Renal cortex interstitium (tissue), 15 donors: ENCODE measurements at places on chromosomes 2 and 18.

DNA sequence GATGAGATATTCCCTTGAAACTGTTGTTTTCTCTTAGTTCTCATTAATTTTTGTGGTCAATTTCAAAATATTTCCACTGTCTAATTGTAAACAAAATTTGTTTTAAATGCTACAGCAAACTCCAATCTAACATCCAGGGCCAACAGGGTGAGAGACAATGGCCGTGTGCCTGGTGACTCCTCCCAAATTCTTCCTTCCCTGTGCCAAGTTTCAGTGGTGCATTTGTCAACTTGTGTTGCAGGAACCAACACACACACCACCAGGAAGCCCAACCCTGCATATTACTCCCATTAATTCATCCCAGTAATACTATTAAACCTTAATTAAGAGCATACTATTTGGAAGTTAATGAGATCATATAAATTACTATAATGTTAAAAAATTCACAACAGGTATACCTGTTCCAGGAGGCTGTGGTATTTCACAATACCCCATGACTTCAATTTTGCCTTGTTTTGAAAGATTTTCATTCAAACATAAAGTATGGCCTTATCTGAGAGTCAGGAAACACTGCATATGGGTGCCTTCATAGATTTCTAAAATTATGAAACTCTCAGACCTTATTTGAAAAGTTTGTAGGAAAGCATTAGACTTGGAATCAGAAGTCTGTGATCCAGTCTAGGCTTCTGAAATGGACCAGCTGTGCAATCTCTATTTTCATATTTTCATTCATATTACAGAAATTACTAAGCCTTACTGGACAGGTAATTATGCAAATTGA, 1.1 kb downstream of the SERPINB2 start:
- DNase-seq: no peak

GRCh38 chr2:236440110-236440881, 129.3 kb upstream of the ACKR3 start:
- DNase-seq: no peak

GRCh38 chr2:20099780-20100179, 48.4 kb upstream of the LAPTM4A start:
- no peak for DNase-seq

DNA sequence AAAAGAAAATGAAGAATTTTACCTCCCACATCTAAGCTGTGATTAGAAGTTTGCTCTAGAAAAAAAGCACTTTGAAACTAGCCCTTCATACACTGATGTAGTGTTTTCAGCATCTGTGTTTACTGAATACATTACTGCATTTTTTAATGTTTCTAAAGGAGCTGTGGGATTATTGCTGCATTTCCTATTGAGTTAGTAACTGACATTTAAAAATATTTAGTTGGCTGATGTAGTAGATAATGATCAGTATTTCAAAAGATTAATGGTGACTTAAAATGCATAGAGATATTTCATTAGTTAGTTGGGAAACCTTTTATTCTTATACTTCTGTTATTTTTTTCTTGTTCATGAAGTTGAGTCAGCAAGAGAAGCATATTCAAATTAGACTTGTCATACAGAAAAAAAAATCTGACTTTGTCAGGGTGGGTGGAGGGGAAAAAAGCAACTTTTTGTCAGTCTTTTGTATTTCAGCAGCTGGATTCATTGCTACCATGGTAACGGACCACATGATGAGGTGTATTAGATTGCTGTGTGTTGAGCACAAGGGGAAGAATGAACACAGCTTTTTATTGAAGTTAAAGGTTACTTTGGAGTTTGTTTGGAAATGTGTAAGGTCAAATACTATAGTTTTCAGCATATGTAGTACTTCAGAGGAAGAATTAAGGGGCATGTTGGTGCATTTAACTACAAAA, at the start of gene DTNA:
Gene DTNA, plus strand, starts transcription at position 549 of the 692 bp plus-strand sequence. CDS start 45,679 bp downstream, outside the sequence.
- DNase-seq: no peak

- no peak for DNase-seq
These were observed 411.0 kb upstream of the GYPC start for GRCh38 chr2:126244937-126245336.

GRCh38 chr2:46876741-46877384, 38.7 kb downstream of the MCFD2 start:
- no peak for DNase-seq

DNA sequence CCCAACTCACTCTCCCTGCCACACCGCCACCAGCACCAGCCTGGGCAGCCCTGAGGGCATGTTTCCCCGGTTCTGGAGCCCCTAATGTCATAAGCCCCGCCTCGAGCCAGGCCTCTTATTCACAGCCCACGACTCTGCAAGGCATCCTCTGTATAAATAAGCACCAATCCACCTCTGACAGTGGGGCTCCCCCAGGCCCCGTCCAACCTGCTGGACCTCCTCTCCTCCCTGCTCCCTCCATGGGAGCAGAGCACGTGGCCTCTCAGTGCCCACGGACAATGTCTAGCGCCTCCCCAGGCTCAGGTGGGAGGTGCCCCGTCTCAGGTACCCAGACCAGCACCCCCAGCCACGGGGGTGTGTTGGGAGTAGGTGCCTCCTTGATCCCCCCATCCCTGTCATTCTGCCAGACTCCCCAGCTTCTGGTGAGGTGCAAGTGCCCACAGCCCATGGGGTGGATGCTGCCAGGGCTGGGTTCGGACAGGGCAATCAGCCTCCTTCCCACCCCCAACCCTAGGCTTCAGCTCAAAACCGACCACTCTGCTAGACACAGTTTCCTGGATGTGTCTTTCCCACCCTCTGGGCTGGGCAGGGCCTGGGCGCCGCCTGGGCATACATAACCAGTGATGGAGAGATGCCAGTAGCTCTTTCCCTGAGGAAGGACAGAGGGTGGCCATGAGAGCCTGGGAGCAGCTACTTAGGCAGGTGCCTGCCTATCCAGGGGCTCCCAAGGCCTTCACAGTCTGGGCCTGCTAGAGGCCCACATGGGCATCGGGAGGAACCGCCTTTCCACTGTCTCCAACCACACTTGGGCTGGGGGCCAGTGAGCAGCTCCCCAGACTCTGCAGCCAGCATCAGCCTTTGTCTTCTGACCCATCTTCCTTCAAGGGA, 1.6 kb upstream of the ADRA2B start:
- no peak for DNase-seq

DNA sequence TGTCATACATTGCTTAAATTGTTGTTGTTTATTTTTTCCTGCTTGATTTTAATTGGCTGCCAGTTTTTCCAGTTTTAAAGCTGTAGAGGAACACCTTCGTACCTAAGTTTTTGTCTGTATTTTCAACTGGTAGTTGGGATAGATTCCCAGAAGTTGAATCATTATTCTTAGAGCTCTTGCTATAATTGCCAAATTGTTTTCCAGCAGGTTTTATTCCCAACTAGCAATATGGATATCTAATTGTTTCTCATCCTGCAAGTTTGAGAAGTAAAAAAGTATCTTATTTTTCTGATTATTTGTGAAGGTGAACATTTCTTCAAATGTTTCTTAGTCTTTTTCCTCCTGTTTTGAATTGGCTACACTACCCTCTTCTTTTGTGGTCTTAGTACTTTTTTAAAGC, 6.7 kb downstream of the SMARCAL1 start:
- no peak for DNase-seq

DNA sequence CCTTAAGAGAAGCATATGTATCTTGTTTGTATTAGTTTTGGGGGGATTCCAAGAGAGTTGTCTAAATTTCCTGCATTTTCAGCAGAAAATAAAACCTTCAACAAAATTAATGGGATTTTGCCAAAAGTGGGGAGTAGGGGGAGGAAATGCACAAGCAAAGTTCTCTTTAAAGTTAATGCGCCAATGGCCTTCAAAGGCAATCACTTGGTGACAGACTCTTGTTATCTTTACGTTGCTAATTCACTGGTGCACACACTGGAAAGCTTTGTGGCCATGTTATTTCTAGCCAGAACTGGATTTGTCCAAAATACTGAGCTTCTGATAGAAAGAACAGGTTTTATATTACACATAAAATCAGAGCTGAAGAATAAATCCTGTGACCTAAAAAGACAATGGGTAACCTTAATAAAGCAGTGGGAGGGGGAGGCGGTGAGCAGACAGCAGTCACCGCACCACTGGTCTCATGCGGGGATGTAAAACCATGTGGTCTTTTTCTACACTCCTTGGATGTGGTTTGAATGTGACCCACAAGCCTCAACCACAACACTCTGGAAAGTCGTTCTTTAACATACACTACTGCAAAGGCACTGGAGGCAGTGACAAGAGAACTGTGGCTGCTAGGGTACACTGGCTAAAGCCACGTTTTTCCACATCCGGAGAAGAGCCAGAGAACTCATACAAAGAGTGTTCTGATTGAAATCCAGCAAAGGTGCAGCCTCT, 176.9 kb upstream of the SMAD7 start:
- peak; percentile 87 for DNase-seq

DNA sequence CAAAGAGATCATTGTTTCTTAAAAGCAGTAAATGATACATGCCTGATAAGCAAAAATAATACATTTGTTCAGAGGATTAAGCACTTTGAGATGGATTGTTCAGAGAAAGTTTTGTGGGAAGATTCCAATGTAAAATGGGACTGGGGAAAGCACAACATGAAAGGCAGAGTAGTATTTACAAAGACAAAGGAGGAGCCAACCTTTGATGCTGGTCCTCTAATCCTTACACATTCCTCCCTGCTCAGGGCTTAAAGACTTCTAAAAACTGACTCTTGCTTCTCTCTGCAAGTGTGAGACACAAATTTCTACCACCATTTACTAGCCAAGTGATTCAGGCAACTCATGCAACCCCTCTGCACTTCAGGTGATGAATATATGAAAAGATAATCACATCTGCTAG, 47.2 kb upstream of the REG3G start:
- DNase-seq: no peak

DNA sequence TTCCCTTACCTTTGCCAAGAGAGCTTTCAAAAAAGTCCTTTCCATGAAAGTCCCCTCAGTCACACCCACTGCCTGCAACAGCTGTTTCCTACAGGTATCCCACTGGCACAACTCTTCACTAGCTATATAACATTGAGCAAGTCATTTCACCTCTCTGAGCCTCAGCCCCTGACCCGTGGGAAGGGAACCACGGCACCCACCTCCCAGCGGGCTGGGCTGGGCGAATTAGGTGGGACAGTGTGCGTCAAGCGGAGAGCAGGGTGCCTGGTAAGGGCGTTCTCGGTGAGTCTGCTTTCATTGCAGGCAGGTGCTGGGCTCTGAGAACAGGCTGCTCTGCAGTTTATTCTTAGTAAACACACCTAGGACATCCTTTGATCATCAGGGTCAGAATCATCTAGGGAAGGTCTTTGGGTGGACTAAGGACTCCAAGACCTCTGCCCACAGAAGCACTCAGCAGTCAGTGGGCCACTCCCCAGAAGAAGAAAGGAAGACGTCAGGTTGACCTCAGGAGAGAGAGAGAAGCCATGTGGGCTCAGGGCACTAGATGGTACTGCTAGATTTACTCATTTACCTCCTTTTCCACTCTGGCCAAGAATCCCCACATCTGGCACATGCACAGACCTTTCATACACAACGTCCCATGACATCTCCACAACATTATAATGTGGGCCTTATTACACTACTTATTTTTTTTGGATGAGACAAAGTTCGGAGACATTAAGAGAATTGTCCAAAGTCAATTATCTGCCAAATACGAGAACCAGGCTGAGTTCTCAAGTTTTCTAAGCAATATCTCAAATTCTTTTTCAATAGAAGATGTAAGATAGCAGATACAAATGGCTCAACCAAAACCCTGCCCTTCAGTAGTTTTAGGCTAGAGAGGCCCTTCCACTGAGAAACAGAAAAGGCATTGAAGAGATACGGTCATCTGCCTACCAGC, 79.9 kb downstream of the GALNT14 start:
- no peak for DNase-seq

DNA sequence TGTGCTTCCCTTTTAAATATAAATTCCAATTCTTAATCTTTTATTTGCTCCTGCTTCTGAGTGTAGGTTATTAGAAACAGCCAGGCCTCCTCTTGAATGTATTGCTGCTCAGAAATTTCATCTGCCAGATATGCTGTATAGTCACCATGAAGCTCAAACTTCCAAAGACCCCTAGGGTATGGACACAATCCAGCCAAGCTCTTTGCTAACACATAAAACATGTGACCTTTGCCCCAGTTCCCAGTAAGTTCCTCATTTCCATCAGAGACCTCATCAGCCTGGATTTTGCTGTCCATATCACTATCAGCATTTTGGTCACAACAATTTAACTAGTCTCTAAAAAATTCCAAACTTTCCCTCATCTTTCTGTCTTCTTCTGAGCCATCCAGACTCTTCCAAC, 75.2 kb downstream of the MAP2 start:
- DNase-seq: no peak

- DNase-seq: no peak
These were observed 4.5 kb upstream of the MYO5B start for GRCh38 chr18:50199346-50199855.

GRCh38 chr2:28084564-28084963, 194.0 kb downstream of the BABAM2 start:
- DNase-seq: no peak

GRCh38 chr2:144332356-144333142, 187.4 kb downstream of the ZEB2 start:
- peak; percentile 74 for DNase-seq

GRCh38 chr2:35973132-35973736, 382.3 kb upstream of the CRIM1 start:
- no peak for DNase-seq

DNA sequence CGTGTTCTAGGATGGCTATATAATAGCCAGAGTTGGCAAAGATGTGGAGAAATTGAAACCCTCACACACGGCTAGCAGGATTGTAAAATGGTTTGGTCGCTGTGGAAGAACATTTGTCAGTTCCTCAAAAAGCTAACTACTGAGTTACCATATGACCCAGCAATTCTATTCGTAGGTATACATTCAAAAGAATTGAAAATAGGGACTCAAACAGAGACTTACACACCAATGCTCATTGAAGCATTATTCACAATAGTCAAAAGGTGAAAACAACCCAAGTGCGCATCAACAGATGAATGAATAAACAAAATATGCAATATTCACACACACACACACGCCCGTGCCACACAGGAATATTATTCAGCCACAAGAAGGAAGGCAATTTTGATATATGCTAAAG, 98.7 kb downstream of the PLA2R1 start:
- no peak for DNase-seq

DNA sequence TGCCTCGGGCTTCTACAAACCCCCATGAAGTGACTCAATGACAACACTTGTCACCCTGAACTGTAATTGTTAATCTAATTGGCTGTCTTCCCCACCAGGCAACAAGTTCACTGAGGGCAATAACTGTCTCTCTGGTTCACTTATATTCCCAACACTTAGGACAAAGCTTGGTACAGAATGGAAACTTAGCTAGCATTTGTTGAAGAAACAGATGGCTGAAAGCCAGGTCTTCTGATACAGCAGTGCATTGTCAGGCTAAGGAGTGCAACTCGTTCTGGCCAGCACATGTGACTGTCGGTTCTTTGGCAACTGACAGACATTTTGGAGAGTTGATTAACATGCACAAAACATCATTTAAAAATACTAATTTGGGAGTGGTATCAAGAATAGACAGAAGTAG, 14.6 kb upstream of the DNAJC27 start:
- no peak for DNase-seq
